ENCODE measurements at places on chromosomes 5 and 9. TPM values are rescaled to one million over a fixed set of nuclear protein-coding genes. Genes with fewer than 3 reads are reported as not detected.

The SUSD3 gene
- not detected for total RNA-seq

DNA sequence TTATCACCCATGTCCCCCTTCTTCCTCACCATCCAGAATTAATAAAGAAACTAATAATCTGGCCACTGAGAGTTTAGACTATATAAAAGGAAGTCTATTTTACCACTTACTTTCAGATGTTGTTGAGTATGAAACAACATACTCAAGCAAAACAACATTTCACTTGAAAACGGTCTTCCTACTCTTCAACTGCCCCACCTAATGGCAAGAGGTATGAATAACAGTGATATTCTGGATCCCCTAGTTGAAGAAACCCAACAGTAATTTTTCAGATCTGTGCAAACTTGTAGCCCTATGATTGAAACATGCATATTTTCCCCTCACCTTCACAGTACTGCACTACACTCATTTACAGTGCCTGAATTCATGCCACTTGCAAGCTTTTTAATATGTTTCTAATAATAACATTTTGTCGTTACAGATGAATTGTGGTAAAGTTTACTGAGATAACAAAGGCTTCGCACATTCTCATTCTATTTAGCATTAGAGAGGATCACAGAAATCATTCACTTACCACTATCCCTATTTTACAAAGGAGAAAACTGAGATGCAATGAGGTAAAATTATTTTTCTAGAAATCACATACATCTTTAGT is 267.9 kb upstream of the PDE4D start:
- DNase-seq: peak; percentile 55
- no peak overlapping the region for H3K4me3 ChIP-seq
- H3K4me1 ChIP-seq: no peaks in the 10 kb centered on the region
- no peak overlapping the region for H3K27ac ChIP-seq
- H3K27me3 ChIP-seq: no peaks in the 10 kb centered on the region

- H3K27me3 ChIP-seq: no peaks in the 10 kb centered on the region
- DNase-seq: peak; percentile 46
- peaks cover 29% of the 10 kb centered on the region for H3K4me1 ChIP-seq
- H3K27ac ChIP-seq: peak within 1 kb of the TSS; percentile 69
- no peaks in the 10 kb centered on the region for H3K36me3 ChIP-seq
- H3K4me3 ChIP-seq: no peak within 1 kb of the TSS
These were observed at the start of gene SGCD for GRCh38 chr5:156326718-156327259. Gene SGCD (plus strand): TSS chr5:156327164.

DNA sequence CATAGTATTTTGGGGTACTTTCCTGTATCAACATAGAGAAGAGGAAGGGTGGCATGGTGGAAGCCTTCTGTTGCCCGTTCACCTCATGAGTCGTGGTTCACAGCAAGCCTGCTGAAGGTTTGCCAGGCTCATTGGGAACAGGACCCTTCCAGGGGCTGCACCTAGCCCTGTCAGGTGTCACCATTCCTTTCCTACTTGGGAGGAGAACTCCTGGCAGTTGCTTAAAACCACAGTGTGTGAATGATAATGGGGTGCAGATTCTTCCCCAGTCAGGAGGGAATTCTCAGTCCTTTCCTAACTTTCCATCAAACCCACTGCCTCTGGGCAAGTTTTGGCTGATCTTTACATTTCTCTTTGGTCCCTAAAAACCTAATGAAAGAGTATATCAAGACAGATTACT is 99.4 kb upstream of the CTNND2 start:
- DNase-seq: no peak
- H3K27ac ChIP-seq: no peak overlapping the region
- H3K4me1 ChIP-seq: no peaks in the 10 kb centered on the region

GRCh38 chr9:109181284-109181683 is 14.2 kb upstream of the FRRS1L start:
- no peaks in the 10 kb centered on the region for H3K4me1 ChIP-seq
- no peaks in the 10 kb centered on the region for H3K36me3 ChIP-seq
- no peak overlapping the region for H3K4me3 ChIP-seq
